ENCODE measurements at places on chromosomes 3 and 15.

- no peak for DNase-seq
These were observed 171.5 kb downstream of the RPLP1 start for GRCh38 chr15:69624155-69624520.

GRCh38 chr3:62531493-62531892 is 158.1 kb upstream of the FEZF2 start:
- DNase-seq: no peak

GRCh38 chr3:52555056-52555455 is 18.7 kb downstream of the UQCC5 start:
- no peak for DNase-seq

- DNase-seq: no peak
These were observed 57.8 kb upstream of the C15orf39 start for GRCh38 chr15:75143738-75144334.

- DNase-seq: no peak
These were observed 527.1 kb upstream of the GOLIM4 start for GRCh38 chr3:168622795-168623194.

DNA sequence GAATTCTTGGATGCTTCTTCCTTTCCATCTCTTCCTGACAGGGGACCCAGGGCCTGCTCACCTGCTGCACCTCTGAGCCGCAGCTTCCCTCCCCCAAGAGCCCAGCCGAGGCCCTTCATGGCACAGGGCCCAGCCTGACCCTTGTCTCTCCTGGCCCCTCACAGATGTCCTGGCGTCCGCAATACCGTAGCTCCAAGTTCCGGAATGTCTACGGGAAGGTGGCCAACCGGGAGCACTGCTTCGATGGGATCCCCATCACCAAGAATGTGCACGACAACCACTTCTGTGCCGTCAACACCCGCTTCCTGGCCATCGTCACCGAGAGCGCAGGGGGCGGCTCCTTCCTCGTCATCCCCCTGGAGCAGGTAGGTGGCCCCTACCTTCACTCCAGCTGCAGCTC is 66.2 kb downstream of the CORO2B start:
- DNase-seq: no peak

DNA sequence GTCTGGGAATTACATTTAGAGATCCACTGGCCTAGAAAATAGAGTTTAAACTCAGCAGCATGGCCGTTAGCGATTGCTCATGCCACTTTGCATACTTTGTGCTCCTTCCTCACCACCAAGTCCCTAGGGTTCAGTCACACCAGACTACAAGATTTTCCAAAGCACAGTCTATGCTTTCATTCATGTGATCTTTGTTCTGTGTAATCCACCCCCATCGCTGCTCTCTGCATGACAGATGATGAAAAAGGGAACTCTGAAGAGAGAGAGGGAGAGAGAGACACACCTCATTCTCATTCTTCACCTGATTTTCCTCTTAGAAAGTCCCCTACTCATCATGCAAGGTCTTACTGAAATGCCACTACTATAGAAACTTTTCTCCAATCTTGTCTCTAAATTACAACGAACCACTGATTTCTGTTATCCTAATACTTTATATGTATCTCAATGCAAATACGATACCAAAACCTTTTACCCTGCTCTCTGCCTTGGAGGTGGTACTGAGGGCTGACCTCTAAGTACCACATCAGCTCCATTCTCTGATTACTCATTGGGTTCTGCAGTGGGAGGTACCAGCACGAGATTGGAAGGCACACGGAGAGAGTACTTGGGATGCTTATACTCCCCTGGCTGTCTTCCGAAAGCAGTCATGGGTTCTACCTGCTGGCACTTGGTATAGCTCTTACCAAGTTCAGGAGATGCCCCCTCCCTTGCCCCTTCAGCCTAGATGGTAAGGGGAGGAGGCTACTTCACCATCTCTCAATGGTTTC is 1.1 kb upstream of the PARP15 start:
- no peak for DNase-seq

- DNase-seq: no peak
These were observed 36.2 kb upstream of the MGLL start for GRCh38 chr3:127858521-127858920.

DNA sequence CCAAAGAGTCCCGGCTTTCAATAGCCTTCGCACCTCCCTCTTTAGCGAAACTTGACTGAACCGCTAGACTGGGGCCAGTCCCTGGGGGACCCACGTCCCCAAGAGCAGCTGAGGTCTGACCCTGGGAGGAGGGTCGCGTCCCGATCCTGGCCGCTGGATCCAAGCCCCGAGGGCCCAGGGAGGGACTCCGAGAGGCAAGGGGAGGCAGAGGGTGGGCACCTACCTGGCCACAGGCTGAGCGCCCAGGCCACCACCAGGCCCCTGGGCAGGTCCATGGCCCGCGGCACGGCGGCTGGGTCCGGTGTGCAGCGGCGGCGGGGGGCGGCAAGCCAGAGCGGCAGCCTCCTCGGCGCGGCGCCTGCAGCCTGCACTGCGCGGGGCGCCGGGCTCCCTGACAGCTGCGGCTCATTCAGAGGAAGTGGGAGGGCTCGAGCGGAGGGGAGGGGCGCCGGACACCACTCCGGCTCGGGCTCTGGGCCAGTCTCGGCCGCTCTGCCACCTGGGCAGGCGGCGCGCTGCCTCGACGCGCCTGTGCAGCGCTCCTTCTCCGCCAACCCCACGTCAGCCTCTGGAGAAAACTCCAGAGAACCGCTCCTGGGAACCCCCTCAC is at the start of gene ITGA11:
ITGA11 (minus strand) TSS at position 372 of the 610 bp plus-strand sequence; CDS start at position 275, 97 bp downstream.
- DNase-seq: no peak

- DNase-seq: no peak
These were observed 997.8 kb upstream of the CFAP20DC start for GRCh38 chr3:60047426-60048200.

GRCh38 chr3:156131241-156131640 is 10.9 kb downstream of the KCNAB1 start:
- DNase-seq: no peak

DNA sequence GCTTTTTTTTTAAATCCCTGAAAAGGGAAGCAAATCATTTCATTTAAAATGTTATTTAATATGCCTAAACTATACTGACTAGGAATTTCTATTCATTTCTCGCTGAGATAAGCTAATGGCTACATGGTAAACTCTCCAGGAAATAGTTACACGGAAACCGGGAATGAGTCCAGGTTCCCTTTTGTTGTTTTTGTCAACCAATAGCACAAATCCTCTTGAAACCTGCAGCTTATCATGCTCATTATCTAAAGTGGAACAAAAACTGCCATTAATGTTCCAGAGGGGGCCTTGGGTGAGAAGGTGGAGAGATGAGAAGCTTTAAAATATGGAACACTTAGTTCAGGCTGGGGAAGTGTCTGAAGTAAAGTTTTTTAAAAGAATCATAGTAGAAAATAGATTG is 113.5 kb upstream of the ALCAM start:
- DNase-seq: no peak

- no peak for DNase-seq
These were observed 67.1 kb downstream of the IGF1R start for GRCh38 chr15:98715401-98715800.

DNA sequence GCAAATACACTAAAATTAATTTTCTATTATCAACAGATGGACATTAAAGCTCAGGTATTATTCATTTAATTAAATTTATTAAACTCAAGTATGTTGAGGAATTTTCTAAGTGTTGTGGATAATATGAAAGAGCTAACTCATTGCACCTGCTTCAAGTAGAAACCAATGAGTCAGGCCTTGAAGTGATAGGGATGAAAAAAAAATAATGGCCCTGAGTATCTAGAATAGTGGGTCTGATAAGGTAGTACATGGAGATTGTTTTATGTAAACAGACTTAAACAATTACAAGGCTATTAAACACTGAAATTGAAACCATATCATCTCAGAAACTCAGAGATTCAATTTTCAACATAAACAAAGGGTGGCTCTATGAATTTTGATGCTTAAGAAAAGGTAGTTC is 857.1 kb upstream of the GBE1 start:
- DNase-seq: no peak

DNA sequence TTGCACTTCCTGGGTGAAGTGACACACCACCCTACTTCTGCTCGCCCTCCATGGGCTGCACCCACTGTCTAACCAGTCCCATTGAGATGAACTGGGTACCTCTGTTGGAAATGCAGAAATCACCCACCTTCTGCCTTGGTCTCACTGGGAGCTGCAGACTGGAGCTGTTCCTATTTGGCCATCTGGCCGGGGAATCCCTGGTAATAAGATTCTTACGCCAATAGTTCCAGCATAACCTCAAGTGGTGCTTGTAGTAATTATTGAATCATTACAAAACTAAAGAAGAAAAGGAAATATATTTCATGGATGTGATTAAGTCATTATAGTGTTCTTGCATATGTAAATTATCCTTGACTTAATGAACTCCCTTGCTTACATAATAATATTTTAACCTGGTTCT is 841.9 kb downstream of the CADM2 start:
- DNase-seq: no peak

GRCh38 chr3:192068464-192069254 is 607.7 kb downstream of the PYDC2 start:
- no peak for DNase-seq

GRCh38 chr3:141307351-141308059 is 60.8 kb upstream of the ZBTB38 start:
- DNase-seq: no peak

GRCh38 chr15:43465100-43465499 is 27.9 kb downstream of the TP53BP1 start:
- DNase-seq: no peak

- no peak for DNase-seq
These were observed 794.8 kb downstream of the MCTP2 start for GRCh38 chr15:95025924-95026728.

DNA sequence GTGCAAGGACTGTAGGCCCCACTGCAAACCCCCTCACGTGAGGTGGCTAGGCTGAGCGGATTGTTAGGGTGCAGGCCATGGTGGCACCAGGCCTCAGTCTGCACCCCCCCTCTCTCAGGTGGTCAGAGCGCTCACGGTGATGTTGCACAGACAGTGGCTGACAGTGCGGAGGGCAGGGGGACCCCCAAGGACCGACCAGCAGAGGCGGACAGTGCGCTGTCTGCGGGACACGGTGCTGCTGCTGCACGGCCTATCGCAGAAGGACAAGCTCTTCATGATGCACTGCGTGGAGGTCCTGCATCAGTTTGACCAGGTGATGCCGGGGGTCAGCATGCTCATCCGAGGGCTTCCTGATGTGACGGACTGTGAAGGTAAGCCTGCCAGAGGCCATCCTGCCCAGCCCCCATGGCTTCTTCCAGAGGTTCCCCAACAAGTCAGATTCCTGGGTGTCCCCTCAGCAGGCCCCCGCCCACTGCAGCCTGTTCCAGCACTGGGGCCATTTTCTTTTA is 18.2 kb downstream of the ATRIP start:
- DNase-seq: no peak

DNA sequence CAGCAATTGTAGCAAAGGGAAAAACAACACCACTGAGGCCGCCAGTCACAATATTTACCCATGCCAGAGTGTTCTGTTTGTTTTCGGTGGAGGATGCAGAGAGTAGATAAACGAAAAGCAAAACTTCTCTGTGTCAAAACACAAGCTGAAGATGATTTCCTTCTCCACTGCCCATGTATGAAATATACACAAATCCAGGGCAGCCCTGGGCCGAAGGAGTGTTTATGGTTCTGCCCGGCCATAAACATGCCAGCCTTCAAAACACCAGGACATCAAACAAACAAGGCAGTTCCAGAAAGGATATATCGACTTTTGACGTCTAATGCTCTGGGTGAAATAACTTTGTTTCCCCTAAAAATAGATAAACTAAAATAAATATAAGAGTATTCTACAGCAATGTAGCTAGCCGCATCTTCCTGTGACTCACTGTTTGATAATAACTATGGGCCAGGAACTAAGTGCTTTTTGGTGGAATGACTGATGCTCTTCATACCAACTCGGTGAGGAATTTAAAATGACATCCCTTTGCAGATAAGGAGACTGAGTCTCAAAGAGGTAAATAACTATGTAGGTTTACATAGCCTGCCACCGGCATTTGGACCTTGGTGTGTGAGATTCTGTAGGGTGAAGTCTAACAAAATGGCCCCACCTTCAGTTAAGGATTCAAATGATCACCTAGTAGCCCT is 82.8 kb downstream of the MAGI1 start:
- DNase-seq: no peak

DNA sequence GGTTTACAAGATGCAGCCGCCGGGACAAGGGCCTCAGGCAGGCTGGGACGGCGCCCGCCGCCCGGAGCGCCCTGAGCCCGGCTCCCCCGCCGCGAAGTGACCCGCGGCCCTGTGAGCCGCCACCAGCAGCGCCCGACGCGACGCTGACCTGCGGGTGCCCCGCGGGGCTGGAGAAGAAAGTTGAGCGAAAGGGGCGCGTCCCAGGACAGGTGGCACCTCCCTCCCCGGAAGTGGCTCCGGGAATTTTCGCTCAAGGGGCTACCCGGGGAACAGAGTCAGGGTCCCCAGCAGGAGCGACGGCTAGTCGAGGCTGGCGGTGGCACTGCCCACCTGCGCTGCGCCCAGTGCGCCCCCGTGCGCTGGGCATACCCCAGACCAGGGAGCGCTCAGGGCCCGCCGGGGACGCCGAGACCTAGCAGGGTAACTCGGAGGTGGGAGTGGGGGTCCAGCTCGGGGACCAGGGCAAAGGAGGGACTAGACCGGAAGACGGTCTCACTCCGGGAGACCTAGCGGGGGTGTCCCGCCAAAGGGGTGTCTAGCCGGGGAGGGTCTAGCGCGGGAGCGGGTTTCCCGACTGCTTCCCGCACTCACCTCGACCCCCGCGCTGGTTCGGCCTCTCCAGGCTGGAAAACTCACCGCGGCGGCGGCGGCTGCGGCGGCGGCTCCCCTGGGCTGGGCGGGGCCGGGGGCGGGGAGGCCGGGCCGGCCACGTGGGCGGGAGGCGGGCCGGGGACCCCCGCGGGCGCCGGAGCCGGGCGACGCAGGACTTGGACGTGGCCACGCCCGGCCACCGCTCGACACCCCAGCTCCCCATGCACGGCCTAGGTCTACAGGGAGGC is 18.4 kb downstream of the SPATA12 start:
- no peak for DNase-seq

GRCh38 chr3:148727231-148727630 is 29.5 kb downstream of the AGTR1 start:
- no peak for DNase-seq
